Nucleus accumbens (tissue), 56 donors: ENCODE measurements at places on chromosomes 16 and 17.
A peak's percentile ranks its signal among the peaks of the same experiment; 100 is the strongest.

- DNase-seq = no peak
These were observed 624 bp downstream of the G6PC3 start for GRCh38 chr17:44071198-44071520.

- no peak for DNase-seq
These were observed 552.7 kb upstream of the PSMD7 start for GRCh38 chr16:73743665-73744496.

DNA sequence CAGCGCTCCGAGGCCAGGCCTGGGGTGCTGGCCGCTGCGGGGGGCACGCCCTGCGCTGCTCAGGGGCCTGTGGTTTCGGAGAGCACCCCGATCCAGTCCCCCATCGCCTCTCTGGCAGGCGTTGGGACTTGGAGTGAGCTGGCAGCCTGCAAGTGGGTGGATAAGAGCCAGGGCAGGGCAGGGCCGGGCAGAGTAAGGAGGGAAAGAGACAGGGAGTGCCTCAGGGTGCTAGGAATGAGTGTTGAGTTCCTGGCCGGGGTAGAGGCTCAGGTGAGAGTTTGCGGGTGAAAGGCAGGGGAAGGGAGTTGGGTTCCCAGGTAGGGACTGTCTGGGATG lies 1.3 kb downstream of the CDH13 start:
- DNase-seq = peak; percentile 8

GRCh38 chr16:23302045-23302956 lies at the start of gene SCNN1B:
SCNN1B (plus strand) TSS chr16:23302302; CDS start chr16:23348600, 46,298 bp downstream.
- peak; percentile 41 for DNase-seq

- peak; percentile 56 for DNase-seq
These were observed 94.3 kb downstream of the CYLD start for GRCh38 chr16:50836121-50836621.

DNA sequence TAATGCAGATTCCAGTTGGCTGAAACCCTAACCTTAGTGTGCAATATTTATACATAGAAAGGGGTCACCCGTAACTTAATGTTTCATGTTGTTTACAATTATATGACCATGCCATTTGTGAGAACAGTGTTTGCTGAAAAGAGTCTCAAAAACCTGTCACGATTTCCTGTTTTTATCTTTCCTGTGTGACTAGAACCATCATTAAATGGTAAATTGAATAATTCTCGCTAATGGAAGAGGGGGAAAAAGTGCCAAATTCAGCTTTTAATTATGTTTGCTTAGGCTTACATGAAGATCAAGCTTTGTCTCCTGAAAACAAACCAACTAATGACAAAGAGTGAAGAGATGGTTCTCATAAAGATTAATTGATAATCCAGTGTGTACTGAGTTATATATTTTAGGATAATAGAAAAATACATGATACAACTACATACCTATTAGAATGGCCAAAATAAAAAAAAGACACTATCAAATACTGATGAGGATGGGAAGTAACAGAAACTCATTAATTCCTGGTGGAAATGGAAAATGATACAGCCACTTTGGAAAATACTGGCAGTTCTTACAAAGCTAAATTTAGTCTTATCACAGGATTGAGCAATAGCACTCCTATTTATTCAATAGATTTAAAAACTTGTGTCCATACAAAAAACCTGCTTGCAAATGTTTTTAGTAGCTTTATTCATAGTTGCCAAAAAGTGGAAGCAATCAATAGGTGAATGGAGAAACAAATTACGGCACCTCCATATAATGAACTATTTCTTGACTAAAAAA lies 141.7 kb downstream of the CDK5R1 start:
- DNase-seq = no peak
